T follicular helper cell (primary cell): ENCODE measurements at places on chromosomes 1 and 21.

- no peak for DNase-seq
Measured at GRCh38 chr1:148363439-148363810, 119.7 kb downstream of the PPIAL4G start.

GRCh38 chr21:42189860-42190485 is 29.0 kb upstream of the ABCG1 start:
- DNase-seq: no peak

DNA sequence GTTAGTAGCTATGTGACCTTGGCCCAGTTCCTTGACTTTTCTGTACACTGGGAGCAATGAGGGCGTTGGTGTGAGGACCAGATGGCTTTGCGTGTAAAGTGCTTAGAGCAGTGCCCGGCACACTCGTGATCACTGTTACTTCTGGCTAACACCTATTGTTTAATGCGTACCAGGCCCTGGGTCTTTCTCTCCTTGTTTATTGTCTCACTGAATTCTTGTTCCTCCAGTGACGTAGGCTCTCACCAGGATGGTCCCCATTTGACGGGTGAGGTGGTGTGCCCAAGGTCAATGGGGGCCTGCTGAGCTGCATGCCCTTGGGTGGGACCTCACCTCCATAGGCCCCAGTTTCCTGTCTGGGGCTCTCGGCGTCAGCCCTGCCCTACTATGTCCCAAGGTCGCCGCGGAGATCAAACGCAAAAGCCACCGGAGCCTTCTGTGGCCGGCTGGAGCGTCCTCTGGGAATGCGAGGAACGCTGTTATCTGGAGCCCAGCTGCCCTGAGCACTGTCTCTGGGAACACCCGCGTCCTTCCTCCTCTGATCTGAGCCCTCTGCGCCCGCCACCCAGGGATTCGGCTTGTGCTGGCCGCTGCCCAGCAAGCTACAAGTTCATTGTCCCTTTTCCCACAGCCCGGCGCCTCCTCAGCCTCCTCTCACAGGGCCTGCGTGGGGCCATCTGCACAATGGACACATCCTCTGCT is 28.9 kb downstream of the ALPL start:
- DNase-seq: no peak

DNA sequence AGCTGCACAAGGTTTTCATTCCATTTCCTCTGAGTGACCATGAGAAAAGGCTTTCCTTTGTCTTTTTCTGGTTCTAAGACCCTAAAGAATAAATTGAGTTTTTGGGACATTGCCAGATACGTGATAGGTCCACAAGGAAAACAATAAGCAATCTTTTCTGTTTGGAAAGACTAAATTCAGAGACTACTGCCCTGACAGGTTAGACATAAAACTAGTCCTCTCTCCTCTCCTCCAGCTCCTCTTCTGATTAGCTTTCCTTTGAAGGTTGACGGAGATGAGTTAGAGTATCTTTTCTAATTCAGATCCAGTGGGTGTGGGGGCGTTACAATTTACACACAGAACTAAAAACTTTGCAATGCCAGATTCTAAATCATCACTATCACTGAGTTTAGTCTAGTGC is 57.8 kb upstream of the C1orf53 start:
- DNase-seq: no peak

GRCh38 chr1:233140974-233141373 is 154.6 kb downstream of the PCNX2 start:
- no peak for DNase-seq

DNA sequence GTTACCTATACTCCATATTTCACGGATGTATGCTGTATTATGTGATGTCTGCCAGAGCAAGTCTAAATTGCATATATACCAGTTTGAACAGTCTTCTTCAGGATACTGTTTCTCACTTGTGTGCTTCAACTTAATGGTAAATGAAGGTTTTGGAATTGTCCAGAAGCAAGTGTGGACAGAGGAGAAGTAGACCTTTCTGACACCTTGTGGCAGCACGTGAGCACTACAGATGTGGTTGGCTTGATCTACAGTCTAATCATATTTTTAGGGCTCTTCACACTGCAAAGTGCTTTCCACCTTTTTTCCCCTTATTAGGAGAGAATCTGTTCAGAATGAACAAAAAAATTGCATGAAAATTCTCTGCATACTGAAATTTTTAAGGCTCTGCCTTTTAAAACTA is 10.9 kb downstream of the MORC3 start:
- DNase-seq: peak; percentile 39

GRCh38 chr1:31759298-31760023 is 4.7 kb downstream of the ADGRB2 start:
- DNase-seq: no peak

DNA sequence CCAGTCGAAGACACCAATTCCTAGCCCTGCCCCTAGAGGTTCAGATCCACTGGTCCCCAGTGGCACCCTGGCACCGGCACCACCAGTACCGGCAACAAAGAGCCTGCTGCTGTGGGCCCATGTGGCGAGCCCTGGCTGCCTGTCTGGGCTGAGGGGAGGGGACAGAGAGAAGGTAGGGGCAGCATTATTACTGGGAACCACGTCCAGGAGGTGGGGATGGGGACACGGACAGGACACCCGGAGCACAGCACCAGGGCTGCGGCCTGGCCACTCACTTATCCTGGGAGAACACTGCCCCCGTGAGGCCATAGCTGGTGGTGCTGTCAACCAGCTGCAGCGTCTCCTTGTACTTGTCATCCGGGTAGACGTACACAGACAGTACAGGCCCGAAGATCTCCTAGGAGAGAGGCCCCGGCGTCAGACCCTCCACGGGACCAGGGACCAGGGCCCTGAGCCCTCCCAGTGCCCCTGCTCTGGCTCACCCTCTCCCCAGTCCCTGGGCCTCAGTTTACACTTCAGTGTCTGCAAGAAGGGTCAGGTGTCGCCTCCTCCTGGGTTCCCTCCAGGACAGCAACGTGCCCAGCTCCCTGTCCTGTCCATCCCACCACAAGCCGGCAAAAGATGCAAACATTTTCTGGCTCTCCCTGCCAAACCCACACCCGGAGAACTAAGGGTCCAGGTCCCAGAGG is 15.8 kb upstream of the TAS1R2 start:
- peak; percentile 56 for DNase-seq

- DNase-seq: no peak
Measured at GRCh38 chr1:5200006-5200405, 545.6 kb downstream of the AJAP1 start.

DNA sequence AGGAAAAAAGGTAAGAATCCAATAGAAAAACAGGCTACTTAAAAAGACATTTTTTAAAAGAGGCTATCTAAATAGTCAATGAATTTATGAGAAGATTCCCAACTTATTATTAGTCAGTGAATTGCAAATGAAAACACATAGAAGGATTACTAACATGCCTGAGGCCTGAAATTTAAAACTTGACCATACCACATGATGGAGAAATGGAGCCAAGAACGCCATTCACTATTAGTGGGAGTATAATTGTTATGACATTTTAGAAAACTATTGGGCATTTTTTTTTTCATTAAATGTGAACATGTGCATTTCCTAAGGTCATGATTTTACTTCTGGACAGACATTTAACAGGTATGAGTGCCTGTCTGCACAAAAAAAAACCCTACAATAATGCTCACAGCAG is 24.8 kb upstream of the OR2B11 start:
- no peak for DNase-seq

GRCh38 chr1:147913362-147913942 is 10.9 kb downstream of the GJA8 start:
- DNase-seq: no peak

GRCh38 chr1:212283741-212284140 is 1.5 kb upstream of the PPP2R5A start:
- no peak for DNase-seq

GRCh38 chr1:96464066-96464465 is 257.5 kb upstream of the PTBP2 start:
- DNase-seq: no peak

- DNase-seq: no peak
Measured at GRCh38 chr21:15400905-15401304, 328.9 kb upstream of the USP25 start.

GRCh38 chr21:29155118-29155932 is 24.9 kb downstream of the MAP3K7CL start:
- DNase-seq: no peak
